ENCODE measurements at places on chromosomes 1 and 21. TPM values are rescaled to one million over a fixed set of nuclear protein-coding genes. Genes with fewer than 3 reads are reported as not detected.

SPOCD1 gene
- polyA plus RNA-seq = 0.13 TPM

S100A8 gene
- polyA plus RNA-seq = 65,887 TPM

CENPL gene
- 3.2 TPM for polyA plus RNA-seq

RIPK4 gene
- 72.4 TPM for polyA plus RNA-seq

SPATA46 gene
- polyA plus RNA-seq = not detected

PAFAH2 gene
- 5.7 TPM for polyA plus RNA-seq

NBPF4 gene
- polyA plus RNA-seq = not detected

PPIAL4G gene
- 0.02 TPM for polyA plus RNA-seq

HSD3B1 gene
- not detected for polyA plus RNA-seq

HNRNPCL2 gene
- polyA plus RNA-seq = not detected

ANKRD65 gene
- 12.4 TPM for polyA plus RNA-seq

CRYAA gene
- not detected for polyA plus RNA-seq

LIN28A gene
- polyA plus RNA-seq = not detected

OVAAL gene
- polyA plus RNA-seq = not detected

ASCL5 gene
- not detected for polyA plus RNA-seq

FMO2 gene
- 95.4 TPM for polyA plus RNA-seq

FMO4 gene
- 2.3 TPM for polyA plus RNA-seq

NPR1 gene
- polyA plus RNA-seq = 2.2 TPM

TAL1 gene
- 1.1 TPM for polyA plus RNA-seq

PLEKHG5 gene
- polyA plus RNA-seq = 28.0 TPM

PWP2 gene
- 3.2 TPM for polyA plus RNA-seq

EDN2 gene
- 6.9 TPM for polyA plus RNA-seq

TMEM82 gene
- polyA plus RNA-seq = not detected

Measured in esophagus (tissue), 2 donors.